ENCODE measurements at places on chromosomes 4 and X.

- peak; percentile 47 for DNase-seq
Observed at GRCh38 chrX:81120936-81121371, 80.8 kb downstream of the HMGN5 start.

DNA sequence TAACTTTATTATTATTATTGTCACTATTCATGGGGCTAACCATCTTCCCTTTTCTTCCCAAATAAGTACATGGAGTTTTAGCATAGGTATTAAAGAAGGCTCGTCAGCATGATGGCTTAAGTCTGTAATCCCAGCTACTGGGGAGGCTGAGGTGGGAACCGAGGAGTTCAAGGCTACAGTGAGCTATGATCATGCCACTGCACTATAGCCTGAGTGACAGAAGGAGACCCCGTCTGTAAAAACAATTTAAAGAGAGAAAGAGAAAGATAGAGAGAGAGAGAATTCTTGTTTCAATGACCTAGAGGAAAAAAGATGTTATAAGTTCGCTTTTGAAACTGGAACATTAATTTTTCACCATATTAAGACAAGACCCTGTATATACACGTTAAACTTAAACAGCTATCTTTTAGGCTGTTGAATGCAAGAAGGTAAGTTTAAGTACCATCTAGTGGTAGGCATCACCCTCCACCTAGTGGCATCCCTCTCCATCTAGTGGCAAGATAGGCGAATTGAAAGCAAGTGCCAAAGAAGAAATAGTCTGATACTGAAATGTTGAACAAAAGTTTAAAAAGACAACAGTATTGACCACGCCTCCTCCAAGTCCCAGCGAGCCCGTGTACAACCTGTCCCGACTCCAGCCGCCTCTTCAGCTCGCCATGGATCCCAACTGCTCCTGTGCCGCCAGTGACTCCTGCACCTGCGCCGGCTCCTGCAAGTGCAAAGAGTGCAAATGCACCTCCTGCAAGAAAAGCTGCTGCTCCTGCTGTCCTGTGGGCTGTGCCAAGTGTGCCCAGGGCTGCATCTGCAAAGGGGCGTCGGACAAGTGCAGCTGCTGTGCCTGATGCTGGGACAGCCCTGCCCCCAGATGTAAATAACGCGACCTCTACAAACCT lies 26.0 kb upstream of the YTHDC1 start:
- DNase-seq, result peak; percentile 67

- no peak for DNase-seq
Observed at GRCh38 chr4:153211986-153212728, 7.9 kb downstream of the TRIM2 start.

GRCh38 chrX:123217077-123217476 lies 33.0 kb downstream of the GRIA3 start:
- DNase-seq, result no peak

- DNase-seq, result no peak
Observed at GRCh38 chr4:156662921-156663320, 308.7 kb downstream of the PDGFC start.

DNA sequence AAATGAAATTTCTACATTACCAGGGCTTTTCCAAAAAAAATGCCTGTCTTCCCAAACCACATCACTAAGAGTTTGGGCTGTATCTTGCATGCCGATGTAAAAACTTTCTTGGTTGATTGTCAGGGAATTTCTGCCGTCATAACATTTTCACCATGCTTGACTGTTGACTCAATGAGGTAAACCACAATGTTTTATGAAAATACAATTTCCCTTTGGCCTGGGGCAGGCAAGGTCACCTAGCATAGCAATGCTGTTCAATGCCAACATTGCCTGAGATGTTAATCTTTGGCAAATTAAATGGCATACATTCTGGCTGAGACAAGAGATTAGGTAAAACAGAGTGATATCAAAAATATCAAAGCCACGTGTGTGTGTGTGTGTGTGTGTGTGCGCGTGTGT lies 137.1 kb upstream of the TBL1X start:
- DNase-seq, result no peak

DNA sequence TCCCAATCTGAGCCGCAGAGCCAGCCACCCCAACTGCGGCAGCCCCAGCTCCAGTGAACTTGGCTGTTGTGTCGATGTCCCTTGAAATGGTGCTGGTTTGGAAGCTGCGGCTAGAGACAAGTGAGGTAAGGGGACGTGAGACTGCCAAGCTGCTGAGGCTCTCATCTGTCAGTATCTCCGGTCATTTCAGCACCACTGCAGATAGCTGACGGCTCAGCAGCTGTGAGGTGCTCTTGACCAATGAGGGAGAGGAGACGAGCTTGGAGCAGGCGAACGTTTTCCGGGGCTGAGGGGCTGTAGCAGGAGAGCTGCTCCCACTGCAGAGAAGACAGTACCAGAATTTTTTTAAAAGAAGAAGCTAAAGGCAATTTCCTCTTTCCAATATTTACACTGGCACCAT lies 175.5 kb upstream of the CASK start:
- DNase-seq, result no peak

GRCh38 chr4:169437299-169438047 lies 166.7 kb upstream of the SH3RF1 start:
- DNase-seq, result no peak

- no peak for DNase-seq
Observed at GRCh38 chrX:16559206-16559619, 90.7 kb upstream of the S100G start.

DNA sequence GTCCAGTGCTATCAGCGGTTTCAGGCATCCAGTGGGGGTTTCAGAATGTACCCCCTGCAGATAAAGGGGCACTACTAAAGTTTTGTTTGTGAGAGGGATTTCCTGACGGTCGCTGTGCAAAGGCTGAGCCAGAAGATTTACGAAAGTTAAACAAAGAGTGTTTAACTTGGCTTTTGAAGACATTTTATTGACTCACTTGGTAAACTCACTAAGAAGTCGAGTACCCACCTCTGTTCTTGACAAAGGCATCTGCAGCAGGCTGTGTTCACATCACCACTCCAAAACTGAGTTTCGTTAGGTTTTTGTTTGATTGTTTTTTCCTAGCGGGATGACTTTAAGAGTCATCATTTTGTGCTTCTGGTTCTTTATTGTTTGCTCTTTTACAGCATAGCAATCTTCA lies 143.9 kb upstream of the TBL1X start:
- no peak for DNase-seq

GRCh38 chr4:100988876-100989275 lies 358.4 kb downstream of the PPP3CA start:
- no peak for DNase-seq

DNA sequence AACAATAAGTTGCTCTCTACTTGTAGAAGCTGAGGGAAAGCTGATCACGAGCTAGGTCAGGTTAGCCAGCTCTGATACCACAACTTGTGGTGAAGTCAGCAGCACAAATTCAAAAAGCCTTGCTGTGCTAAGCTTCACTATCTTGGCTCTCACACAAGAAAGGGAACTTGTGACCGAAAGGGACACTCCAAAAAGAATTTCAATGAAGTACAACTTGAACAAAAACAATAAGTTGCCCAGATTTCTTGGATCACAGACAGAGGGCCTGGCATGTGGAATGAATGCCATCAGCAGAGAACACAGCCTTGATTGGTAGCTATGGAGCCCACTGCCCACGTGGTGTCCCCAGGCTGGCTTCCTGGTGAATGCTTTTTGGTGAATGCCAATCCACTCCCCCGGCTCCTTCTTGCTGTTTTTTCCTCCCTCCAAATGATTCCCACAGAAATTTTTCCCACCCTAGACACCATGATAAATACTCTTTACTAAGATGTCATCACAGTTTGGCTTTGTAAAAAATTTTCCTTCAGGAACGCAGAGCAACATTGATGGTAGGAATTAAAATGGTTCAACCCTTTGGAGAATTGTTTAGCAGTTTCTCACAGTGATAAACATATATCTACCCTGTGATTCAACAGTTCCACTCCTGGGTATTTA lies 82.6 kb downstream of the ANXA3 start:
- no peak for DNase-seq

DNA sequence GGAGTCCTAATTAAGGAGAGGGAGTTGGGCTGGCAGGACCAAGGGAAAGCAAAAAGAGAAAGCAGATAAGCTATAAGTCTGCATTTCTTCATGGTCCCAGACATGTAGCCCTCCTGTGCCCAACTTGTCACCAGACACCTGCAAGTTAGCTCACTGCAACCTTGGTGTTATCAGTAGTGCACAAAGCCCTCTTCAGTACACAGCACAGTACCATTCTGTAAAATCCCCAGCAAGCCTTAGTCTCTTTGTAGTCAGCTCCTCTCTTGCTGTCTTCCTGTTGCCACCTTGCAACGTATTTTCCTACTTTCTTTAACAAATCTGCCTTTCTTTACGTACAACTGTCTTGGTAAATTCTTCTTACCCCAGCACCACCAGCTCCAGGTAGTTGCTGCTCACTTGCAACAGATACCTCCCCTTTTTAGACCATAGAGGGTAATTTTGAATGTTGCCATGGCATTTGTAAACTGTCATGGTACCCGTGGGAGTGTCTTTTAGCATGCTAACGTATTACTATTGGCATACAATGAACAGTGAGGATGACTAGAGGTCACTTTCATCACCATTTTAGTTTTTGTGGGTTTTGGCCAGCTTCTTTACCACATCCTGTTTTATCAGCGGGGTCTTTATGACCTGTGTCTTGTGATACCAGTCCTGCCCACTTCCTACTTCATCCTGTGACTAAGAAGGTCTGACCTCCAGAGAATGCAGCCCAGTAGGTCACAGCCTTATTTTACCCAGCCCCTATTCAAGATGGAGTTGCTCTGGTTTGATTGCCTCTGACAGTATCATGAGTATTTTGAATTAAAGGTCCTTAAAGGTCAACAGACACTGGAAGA lies 28.3 kb upstream of the AP1S2 start:
- peak; percentile 2 for DNase-seq

DNA sequence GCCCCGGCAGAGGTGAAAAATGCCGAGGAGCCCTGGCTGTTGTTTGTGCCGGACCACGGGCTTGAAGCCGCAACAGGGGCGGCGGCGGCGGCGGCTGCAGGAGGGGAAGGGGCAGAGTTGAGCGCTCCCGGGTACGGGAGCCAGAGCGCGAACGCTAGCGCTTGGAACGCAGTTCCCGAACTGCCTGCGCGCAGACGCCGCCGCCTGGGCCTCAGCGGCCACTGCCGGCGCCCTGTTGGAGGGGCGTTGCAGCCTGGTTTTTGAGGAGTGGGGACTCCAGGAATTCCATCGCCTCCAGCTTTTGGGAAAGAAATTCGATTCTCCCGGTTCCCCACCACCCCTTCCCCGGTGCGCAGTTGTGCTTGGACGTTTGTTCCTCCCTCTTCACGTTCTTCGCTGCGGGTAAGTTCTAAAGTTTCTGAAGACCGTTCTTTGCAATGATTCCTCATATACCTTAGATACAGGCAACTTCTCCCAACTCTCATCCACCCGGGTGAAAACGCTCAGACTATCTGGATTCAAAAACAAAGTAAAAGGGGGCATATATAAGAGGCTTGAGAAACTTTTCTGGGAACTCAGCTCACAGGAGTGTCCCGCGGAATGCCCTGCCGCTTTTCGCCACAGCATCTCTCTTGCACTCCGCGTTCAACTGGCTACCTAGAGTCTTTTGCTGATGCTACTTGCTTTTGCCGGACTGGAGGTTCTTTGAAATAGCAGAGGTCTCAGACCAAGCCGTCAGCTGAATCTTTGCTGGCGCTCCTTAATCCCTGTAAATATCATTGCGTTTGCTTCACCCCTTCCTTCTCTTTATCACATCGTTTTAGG lies 1.0 kb downstream of the FAT4 start:
- no peak for DNase-seq

DNA sequence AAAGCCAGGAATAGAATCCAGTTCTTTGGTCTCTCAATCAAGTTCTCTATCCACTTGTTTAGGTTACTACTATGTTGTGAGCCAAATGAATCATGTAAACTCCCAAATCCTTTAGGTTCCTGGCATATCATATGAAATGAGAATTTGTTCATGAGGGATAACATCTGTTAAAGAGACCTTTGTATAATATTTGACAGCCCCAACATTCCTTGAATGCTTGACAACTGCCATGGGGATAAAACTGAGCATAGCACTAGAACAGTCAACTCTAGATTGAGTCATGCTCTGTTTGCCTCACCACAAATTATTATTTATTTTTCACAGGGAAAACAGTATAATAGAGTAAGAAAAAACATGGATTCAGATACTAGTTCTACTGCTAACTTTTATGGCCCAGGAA lies 93.3 kb downstream of the NAA11 start:
- no peak for DNase-seq

GRCh38 chrX:101057093-101057714 lies 5.3 kb upstream of the TRMT2B start:
- DNase-seq, result peak; percentile 53

DNA sequence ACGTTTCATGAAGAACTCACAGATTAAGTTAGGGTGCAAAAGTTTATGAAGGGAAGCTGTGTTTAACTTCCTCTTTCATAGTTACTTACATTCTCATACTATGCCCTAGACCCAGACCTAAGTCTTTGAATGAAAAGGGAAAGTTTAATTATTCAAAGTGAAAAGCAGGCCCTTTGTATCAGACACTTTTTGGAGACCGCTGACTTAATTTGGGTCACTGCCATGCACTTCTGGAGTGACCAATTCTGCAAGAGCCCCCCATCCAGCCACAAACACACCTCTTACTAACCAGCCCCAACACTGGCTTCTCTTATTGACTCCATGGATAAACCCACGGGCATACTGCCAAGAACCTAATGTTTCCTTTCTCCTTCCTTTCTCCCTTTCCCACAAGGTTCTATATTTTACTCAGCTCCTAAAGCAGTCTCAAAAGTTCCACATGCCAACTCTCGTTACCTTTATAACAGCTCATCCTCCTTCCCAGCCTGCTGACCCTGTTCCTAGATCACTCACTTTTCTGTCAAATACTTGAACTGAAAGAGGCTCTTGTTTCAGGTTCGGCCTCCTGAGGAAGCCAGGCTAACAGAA lies 34.5 kb downstream of the ABCE1 start:
- peak; percentile 46 for DNase-seq

- DNase-seq, result no peak
Observed at GRCh38 chrX:66005830-66006449, 33.9 kb downstream of the VSIG4 start.

DNA sequence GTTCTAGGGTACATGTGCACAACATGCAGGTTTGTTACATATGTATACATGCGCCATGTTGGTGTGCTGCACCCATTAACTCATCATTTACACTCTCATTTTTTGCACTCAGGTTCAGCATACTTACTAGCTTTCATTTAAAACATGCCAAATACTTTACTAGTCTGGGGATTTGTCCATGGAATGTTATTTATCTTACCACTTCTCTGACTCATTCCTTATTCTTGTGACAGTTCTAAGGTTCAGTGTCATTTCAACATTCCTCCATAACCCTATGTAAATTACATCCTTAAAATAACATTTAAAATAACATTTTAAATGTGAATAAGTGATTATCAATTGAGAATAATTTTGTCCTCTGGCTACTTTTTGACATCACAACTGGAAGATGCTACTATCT lies 19.5 kb upstream of the SYTL5 start:
- DNase-seq, result no peak

- no peak for DNase-seq
Observed at GRCh38 chr4:173294444-173294843, 39.7 kb downstream of the HMGB2 start.

DNA sequence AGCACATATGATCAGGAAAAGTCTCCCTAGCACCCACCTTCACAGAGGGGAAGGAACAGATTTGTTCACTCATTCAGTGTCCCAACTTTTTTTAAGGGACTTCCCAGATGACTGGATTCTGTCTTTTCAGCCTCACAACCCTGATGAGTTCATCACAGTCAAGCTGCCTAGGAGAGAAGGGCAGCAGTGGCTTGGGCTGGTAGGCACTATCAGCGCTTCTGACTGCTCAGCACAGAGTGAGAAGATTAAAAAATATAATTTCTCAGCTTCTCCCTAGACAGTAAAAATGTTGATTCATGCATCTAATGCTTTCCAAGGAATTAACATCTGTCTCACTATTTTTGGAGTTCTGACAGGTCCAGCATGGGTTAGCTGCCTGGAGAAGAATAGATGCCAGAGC lies 328.2 kb downstream of the DTHD1 start:
- no peak for DNase-seq

GRCh38 chr4:3420606-3420955 lies 21.2 kb upstream of the HGFAC start:
- no peak for DNase-seq

All from activated CD4-positive, alpha-beta T cell treated with anti-CD3 and anti-CD28 coated beads, Interleukin-2, Interleukin-4, amounts not matched to agents 100 ng/mL and 50 ng/mL, durations not matched to agents 16 hours and 8 hours (primary cell).